ENCODE measurements at places on chromosomes 6 and 20. TPM values are rescaled to one million over a fixed set of nuclear protein-coding genes. Genes with fewer than 3 reads are reported as not detected.

Gene SIRPB1
- total RNA-seq, result 16.3 TPM

DNA sequence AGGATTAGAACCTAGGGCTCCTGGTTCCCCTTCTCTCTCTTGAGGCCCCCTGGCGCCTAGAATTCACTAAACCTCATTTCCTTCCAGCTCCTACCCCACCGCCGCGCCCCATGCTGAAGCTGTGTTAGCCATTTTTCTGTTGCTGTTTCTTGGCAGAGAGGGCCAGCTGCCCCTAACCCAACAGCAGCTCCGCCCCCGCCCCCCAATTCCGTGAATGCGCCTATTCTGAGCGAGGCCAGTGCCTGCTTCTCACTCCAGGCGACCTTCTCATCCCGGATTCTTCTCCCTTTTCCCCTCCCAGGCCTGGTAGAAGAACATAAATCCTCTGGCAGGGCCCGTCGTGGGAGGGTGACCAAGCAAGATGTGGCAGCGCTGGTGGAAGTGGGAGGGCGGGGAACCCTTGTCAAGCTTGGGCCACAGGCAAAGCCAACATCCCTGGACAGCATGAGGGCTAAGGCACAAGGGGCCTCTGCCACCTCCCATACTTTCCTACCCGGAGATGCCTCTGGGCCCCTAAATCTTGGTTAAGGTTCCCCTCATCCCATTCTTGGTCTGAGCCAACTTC is 518 bp downstream of the RBPJL start:
- no peak for DNase-seq

DNA sequence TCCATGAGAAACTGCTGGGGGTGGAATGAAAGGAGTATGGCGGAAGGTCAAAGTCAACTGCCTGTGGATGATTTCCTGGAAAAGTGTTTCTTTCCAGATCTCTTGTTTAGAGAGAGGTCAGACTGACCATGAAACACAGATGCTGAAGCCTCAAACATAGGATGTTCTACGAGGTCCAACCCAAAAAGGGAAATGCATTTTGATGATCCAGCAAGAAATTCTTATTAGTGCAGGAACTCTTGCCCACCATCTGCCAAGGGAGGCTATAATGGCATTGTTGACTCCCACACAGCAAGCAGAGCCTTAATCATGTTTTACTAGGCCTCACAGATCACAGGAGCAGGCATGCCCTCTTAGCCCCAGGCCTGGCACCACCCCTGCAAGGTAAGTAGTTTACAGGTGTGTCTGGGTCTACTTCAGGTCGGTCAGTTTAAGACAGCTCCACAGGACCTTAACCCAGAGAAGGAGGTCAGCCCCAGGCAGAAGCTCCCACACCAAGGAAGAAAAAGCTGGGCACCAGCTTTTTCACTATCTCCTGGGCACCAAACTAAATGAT is 67.6 kb upstream of the CNKSR3 start:
- DNase-seq, result no peak

DNA sequence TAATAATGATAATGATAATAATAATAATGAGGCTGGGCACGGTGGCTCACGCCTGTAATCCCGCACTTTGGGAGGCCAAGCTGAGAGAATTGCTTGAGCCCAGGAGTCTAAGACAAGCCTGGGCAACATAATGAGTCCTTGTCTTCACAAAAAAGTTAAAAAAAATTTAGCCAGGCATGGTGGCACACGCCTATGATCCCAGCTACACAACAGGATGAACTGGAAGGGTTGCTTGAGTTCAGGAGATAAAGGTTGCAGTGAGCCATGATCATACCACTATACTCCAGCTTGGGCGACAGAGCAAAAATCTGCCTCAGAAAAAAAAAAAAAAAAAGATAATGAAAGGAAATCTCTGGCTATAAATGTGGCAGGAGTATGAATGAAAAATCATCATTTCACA is 213.4 kb downstream of the HIVEP2 start:
- no peak for DNase-seq

DNA sequence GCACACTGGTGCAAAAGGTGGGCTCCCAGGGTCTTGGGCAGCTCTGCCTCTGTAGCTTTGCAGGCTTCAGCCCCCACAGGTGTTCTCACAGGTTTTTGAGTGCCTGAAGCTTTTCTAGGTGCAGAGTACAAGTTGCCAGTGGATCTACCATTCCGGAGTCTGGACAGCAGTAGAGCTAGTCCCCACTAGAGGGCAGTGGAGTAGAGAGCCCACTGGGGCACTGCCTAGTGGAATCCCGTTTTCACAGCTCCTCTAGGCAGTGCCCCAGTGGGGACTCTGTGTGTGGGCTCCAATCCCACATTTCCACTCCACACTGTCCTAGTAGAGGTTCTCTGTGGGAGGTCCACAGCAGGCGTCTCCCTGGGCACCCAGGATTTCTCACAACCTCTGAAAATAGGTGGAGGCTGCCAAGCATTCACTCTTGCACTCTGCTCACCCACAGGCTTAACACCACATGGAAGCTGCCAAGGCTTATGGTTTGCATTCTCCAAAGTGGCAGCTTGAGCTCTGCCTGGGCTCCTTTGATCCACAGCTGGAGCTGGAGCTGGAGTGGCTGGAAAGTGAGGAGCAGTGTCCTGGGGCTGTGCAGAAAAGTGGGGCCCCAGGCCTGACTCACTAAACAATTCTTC is 86.3 kb upstream of the PROKR2 start:
- DNase-seq, result no peak

Gene NOTCH4
- total RNA-seq, result 14.9 TPM

DNA sequence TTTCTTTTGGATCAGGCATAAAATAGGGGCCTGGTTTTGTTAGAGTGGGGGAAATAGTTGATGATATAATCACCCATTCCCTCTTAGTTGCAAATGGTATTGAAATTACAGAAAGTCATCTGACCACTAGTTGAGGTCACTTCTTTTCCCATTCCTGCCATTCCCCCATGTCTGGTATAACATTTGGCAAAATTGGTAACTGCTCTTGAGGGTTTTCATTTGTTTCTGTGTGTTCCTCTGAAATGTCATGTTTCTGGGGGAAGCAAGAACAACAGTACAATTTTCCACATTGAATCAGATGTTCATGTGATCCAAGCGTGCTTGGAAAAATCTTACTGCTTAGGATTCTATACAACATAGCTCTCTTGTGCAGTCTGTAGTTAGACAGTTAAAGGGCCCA is 7.3 kb downstream of the AIG1 start:
- DNase-seq, result no peak

Gene NECAB3
- total RNA-seq, result 37.3 TPM

DNA sequence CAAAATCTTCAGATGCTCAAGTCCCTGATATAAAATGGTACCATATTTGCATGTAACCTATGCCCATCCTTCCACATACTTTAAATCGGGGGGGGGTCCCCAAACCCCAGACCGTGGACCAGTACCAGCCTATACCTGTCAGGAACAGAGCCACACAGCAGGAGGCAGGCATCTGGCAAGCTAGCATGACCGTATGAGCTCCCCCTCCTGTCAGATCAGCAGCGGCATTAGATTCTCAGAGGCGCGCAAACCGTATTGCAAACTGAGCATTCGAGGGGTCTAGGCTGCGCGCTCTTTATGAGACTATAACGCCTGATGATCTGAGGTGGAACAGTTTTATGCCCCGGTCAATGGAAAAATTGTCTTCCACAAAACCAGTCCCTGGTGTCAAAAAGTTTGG is 30.7 kb downstream of the FGD2 start:
- DNase-seq, result no peak

Gene RAET1G
- total RNA-seq, result 0.52 TPM

DNA sequence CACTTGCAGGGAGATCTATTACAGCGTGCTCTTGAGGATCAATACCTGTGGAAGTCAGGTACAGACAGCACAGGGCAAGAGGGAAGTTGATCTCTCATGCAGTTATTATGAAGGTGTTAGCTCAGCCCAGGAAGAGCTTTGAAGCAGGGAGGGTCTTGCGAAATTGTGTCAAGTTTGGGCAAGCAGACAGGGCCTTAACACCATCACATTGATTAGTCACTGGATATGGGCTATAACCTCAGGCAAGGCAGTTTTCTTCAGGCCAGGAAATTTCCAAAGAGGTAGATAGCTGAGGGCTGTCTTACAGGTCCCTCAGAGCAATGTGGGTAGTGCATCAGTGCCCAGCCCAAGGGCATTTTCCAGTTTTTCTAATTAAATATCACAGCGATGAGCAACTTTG is 643.8 kb downstream of the DHX35 start:
- no peak for DNase-seq

Gene OPRL1
- 1.7 TPM for total RNA-seq

GRCh38 chr6:52115891-52116604 is 28.6 kb upstream of the PKHD1 start:
- DNase-seq, result no peak

Gene MCCD1
- total RNA-seq, result not detected

GRCh38 chr6:18076231-18076630 is 46.2 kb downstream of the NHLRC1 start:
- no peak for DNase-seq

- no peak for DNase-seq
Observed at GRCh38 chr6:56745971-56746370, 103.3 kb upstream of the DST start.

GRCh38 chr6:46279874-46280273 is 109.1 kb upstream of the ENPP5 start:
- no peak for DNase-seq

Gene CARMIL1
- 38.6 TPM for total RNA-seq

DNA sequence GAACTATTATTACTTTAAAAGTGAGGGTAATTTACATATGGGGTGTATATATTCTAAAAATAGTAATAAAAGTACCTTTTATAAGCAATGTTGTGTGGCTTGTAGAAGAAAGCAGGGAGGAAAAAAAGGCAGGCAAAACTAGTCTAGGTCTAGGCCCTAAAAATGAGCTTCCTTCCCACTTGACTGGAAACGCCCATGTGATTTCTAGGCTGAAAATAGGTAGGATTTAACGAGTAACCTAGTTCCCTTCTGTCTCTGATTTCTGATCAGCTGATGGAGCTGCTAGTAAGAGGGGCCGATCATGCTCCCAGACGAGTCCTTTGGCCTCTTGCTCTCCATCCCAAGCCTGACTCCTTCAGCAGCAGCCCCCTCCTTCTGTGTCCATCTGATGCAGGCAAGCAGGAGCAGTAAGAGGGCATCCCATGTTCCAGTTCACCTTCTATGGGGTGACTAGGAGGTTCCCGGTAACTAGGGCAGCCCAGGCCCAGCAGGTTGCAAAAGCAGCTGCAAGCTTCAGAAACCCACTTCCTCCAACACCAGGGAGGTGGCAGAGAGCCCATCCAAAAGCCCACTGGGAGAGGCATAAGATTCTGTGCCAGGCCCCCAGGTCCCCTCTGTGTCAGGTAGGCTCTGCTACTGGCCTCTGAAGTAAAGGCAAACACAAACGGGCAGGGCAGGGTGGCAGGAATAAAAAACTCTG is 24.4 kb downstream of the TBC1D20 start:
- no peak for DNase-seq

DNA sequence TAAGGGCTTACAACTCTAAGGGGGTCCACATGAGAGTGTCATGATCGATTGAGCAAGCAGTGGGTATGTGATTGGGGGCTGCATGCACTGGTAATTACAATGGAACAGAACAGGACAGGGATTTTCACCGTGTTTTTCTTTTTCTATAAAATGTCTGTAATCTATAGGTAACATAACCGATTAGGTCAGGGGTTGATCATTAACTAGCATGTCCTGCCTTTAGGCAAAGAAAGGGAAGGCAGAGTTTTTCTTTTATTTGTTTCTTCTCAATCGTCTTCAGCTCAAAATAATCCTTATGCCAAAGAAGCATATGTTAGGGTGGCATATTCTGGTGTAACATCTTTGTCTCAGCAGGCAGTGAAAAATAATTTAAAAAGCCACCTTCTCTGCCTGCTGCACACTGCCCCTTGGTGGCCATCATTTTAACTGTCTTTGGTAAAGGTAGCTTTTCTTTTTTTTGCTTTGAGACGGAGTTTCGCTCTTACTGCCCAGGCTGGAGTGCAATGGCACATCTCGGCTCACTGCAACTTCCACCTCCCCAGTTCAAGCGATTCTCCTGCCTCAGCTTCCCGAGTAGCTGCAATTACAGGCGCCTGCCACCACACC is 9.7 kb upstream of the CEP43 start:
- DNase-seq, result peak; percentile 25

DNA sequence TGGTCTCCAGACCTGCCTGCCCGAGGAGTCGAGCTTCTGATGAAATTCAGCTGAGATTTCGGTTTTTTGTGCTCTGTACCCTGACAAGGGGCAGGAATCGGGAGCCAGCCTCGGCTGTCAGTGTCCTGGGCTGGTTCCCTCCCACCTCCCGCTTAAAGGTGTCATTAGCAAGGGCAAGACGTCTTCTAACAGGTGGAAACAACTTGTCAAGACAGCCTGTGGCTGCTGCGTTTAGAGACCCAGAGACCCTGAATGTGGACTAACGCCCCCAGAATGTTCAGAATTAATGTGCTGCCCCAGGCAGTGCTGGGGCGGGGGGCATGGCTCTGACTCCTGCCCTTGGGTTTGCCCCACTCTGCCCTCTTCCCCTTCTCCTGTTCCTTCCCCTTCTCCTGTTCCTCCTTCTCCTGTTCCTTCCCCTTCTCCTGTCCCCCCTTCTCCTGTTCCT is 69.7 kb downstream of the PHACTR3 start:
- no peak for DNase-seq

GRCh38 chr6:74574794-74575193 is 631.1 kb downstream of the COL12A1 start:
- no peak for DNase-seq

DNA sequence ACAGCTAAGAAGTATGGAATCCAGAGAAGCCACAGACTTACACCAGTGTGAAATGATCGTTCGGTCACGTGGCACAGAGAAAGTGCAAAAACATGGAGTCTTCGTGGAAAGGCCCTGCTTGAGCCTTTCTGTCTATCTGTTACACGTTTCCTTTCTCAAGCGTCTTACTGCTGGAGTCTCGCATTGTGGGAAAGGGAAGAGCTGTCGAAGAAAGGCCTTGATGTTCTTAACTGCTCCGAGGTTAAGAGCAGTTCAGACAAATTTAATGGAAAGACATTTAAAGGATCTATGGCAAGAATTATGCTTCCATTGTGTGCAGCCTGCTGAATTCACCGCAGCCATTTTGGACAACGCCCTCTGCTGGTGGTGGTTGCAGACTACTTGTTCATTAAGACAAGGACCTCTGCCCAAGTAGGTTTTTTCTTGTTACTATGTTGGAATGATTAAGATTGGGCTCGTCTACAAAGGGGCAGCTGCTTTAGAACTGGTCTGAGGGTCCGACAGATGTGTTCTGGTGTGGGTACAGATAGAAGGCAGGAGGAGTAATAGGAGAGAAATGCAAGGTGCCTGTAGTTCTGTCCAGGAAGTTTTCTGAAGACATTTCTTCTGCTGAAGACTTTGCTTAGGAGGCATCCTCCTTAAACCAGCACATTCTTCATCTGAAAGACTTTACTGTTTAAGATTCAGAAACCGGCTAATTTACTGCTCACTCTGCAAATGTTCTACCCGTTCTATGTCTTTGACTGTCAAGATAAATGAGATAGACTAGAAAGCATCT is 24.7 kb upstream of the CCN6 start:
- DNase-seq, result peak; percentile 58
